ENCODE measurements at places on chromosomes 2 and 18.

DNA sequence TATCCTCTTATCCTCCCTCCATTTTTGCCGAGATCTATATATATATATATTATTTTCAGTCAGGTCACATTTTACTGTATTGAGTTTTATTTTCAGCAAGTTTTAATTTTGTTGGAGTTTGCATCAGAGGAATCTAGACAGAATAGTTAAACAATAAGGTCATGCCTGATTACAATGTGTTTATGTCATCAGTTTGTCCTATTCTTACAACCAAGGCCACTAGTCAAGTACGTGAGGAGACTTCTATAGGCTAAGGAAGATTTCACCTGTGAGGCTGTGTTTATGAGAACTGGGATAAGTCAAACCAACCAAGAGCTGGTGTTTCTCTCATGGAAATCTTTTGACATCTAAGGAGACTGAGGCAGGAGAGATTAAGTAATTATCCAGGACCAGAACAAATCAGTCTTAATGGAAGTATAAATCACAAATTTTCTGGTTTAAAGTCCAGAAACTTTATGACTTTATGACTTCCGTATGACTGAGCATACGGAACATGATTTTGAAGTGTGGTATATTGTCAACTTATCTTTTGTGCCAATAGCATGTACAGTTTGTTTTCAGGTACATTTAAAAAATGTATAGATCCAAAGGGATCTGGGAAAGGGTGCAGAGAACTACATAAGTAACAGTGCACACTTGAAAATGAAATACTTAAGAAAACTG lies 100.0 kb upstream of the DTNA start:
- DNase-seq, result no peak

GRCh38 chr18:79108549-79109215 lies 39.5 kb downstream of the ATP9B start:
- DNase-seq, result no peak

GRCh38 chr2:140353541-140353940 lies 1573.4 kb upstream of the NXPH2 start:
- no peak for DNase-seq

GRCh38 chr2:181944164-181944913 lies 41.3 kb upstream of the PPP1R1C start:
- DNase-seq, result no peak

- peak; percentile 13 for DNase-seq
Measured at GRCh38 chr2:223586261-223586660, 15.9 kb downstream of the SCG2 start.

- DNase-seq, result no peak
Measured at GRCh38 chr2:231300020-231300721, 95.3 kb upstream of the B3GNT7 start.

- no peak for DNase-seq
Measured at GRCh38 chr2:12335131-12335530, 381.6 kb upstream of the TRIB2 start.

GRCh38 chr18:2441544-2441943 lies 129.8 kb downstream of the METTL4 start:
- DNase-seq, result no peak

- no peak for DNase-seq
Measured at GRCh38 chr2:102871707-102872106, 109.9 kb downstream of the TMEM182 start.

DNA sequence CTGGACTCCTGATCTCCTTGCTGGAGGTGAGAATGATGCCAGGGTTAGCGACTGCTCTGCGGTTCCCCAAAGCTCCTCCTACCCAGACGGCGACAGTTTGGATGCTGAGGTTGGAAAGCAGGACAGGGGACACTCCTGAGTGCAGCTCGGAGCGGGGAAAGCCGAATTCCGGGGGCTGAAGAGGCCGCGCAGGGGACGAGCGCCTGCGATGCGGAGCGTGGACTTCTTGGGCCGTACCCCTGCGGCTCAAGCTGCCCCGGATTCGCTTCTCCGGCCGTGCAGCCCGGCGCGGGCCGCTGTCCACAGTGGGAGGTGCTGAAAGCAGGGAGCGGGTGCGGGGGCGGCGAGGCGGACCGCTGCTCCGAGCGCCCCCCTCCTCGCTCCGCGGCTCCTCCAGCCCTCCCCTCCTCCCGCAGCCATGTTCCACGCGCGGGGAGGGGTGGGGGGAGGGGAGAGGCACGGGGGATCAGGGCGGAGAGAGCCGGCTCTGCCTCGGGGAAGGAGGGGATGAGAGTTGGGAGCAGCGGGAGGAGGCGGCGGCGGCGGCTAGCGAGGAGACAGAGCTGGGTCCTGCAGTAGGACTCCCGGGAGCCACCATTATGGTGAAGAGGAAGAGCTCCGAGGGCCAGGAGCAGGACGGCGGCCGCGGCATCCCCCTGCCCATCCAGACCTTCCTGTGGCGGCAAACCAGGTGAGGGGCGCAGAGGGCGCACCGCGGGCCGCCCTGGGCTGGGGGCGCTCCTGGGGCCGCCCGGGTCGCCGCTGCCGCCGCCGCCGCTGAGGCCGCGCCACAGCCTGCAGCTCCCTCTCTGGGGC lies at the start of gene UNC80:
Gene UNC80, plus strand, starts transcription at position 359 of the 816 bp plus-strand sequence. Its CDS starts 241 bp downstream, at position 600.
- DNase-seq, result peak; percentile 4

DNA sequence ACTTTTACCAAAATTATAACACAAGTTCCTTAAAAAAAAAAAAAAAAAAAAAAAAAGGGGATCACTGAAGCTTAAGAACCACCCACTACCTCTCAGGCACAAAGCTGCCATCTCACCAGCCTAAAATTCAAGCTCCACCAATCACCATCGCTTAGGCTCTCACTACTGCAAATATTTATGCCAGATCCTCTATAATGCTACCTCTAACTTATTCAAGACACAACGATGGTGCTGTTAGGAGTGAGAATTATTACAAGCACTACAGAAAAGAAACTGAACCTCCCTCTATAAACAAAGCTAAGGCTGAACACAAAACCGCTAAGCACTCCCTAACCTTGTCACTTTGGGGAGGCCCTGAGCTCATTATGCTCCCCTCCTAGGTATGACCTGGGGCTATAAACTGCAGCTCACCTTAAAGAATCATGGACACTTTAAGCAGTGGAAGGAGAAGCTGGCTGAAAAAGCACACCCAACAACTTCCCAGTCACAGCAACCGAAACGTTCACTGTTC lies 3.6 kb downstream of the FZD5 start:
- no peak for DNase-seq
